ENCODE measurements at places on chromosomes 2 and 18.
A peak's percentile ranks its signal among the peaks of the same experiment; 100 is the strongest.

- DNase-seq, result peak; percentile 1
These were observed 487.2 kb upstream of the GCFC2 start for GRCh38 chr2:76197842-76198448.

DNA sequence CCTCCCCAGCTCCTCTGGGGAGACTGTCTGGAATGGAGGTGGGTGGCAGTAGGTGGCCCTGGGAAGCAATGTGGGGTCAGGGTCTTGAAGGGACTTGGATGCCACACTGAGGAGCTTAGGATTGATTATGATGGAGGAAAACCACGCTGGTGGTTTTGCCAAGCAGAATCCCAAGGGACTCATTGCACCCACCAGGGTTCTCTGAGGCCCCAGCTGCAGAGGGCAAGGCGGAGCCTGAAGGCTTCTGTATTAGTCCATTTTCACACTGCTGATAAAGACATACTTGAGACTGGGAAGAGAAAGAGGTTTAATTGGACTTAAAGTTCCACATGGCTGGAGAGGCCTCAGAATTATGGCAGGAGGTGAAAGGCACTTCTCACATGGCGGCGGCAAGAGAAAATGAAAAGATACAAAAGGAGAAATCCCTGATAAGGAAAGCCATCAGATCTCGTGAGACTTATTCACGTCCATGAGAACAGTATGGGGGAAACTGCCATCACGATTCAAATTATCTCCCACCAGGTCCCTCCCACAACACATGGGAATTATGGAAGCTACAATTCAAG is 87.2 kb upstream of the YWHAQ start:
- no peak for DNase-seq

DNA sequence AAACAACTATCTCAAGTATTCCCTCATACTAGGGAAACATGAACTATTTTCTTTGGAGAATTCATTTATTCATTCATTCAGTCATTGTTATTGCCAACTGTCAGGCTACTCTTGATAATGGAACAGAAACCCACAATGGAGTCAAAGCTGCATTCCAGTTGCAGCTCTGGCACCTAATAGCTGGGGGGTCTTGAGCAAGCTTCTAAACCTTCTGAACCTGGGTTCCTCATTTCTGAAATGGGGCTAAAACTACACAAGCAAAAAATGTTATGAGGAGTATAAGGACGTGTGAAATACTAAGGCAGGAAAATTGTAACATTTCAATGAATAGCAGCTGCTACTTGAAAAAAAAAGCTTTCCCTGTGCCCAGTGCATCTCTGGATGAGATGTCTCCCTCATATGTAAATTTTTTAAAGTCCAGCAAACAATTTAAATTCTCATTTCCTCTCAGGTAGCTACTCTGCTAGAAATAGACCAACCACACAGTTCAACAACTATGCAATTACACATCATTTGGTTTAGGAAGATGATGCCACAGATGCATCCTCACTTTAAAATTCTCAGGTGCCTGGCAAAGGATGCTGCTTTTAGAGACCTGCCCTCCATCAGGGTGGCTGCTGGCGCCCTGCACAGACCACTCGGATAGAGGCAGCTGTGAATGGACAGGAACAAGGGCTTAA is 38.5 kb downstream of the SPRED2 start:
- no peak for DNase-seq

GRCh38 chr18:10404168-10404567 is 50.3 kb upstream of the APCDD1 start:
- no peak for DNase-seq

DNA sequence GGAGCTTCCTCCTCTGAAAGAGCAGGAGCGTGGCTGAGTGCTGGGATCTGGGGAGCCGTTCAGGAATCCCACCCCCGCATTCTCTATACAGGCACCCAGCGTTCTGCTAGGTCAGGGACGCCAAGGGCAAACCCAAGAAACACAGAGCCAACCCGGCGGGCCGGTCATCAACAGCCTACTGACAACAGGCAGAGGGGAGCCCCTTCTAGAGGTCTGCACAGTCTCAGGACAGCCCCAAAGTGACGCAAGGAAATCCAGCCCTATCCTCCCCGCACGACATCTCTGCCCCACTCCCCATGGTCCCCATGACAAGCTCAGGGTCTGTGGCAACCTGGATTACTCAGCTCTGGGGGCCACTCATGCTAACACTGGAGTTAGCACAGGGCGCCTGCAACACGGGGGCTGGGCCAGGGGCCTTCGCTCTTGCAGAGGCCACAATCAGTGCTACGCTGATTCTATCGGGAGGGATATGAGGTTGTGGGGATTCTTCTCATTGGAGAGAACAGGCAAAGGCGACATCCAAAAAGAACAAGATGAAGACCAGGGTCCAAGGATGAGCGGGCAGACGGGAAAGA is 81.6 kb downstream of the PXDN start:
- DNase-seq, result no peak

DNA sequence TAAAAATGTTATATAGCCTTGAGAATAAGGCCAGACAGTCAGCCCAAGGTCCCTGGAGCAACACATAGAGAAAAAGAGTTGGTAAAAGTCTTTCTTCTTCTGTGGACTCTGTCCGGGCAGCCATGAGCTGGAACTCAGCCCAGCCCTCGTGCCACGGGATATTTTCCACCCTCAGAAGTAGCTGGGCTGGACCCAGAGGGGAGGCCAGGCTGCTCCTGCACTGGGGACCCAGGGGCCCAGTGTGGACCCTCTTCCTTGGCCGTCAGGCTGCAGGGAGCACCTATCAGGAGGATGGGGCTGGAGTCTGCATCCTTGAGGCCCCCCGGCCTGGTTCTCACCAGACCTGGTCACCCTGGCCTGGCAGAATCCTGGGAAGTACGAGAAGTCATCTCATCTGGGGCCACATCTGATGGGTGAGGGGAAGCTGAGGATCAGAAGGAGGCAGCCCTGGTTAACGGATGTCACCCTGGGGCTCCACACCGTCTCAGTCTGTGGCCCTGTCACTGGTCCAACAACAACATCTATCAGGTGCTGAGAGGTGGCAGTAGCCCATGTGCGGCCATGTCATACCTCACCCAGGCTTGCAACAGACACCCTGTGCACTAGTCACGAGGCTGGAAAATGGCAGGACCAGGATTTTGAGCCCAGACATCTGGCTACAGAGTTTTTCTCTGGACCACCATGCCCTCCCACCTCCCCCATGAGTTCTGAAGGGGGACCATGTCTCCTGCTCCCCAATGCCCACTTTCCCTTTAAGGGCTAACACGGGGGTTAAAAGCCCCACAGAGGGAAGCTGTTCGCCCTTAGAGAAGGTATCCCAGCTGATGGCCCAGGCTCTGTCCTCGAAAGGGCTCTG is 33.0 kb downstream of the SDC1 start:
- DNase-seq, result no peak

DNA sequence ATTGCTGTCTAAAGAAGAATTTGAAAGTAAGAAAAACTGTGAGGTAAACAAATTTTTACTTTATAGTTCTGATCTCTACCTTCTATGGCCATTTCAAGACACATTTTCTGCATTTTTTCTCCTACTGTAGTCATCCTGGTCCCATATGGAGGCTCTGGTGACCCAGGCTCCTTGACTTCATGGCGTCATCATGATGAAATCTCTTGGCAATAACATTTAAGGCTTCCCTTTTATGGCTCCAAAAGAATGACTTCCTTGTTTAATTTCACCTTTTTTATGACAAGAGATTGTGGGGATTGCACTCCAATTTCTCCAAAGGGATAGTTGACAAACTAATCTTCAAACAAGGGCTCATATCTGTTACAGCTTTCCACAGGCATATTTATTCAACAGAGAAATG is 143.0 kb upstream of the SCN7A start:
- DNase-seq, result no peak

DNA sequence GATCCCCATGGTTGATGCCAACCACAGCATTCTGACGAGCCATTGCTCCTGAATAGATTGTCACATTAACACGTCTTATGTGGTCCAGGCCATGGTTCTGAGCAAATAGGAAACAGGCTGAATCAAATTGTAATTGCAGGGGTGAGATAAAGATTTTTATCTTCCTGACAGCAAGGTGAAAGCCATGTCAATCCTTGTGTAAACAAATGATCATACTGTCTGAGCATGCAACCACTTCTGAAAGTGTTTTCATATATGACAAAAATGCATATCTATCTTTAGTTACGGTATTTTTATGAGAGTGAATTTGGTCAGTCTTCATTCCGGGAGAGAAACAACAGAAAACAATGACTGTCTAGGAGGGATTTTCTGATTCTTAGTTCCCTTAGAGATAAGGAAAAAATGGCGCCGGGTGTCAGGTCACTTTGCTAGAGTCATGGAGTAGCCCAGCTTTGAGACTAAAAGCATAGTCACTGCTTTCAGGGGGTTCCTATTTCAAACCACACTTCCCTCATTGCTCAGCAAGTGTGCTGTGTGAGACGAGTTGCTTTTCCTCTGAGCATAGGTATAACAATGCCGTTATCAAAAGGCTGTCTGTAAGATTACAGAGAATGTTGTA is 958.9 kb downstream of the DCDC2C start:
- DNase-seq, result no peak

DNA sequence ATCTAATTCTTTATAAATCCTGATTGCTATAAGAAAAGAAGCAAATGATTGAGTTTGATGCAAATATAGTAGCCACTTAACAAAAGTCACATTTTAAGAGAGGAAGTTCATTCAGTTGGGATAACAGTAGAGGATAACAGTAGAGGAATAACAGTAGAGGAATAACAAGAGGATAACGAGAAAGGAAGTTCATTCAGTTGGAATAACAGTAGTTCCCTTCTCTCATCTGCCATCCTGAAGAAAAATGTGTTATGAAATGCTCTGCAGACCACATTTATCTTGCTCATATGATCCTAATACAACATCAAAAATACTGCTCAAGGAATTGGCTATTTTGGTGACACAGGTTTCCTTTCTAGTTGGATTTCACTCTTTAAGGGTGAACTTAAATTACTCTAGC is 105.3 kb upstream of the UNC80 start:
- no peak for DNase-seq

GRCh38 chr2:60559880-60560279 is 6.4 kb upstream of the BCL11A start:
- DNase-seq, result no peak

DNA sequence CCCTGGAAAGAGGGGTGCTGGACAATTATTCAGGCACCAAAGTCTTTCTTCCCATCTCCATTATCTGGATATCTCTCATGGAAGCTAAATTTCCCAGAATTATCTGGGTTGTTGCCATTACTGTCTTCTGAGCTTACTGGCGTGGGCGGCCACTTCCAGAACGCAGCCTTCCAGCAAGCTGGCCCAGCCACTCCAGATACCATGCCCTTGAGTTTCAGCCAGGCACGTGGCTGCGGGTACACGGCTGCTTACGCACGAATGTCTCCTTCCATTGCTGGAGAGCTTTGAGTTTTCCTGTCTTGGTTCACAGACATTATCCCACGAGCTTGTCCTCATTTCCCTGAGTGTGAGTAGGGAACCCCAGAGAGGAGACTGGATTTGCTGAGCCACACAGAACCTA is 32.7 kb downstream of the CELF4 start:
- DNase-seq, result no peak

- no peak for DNase-seq
These were observed 49.0 kb downstream of the VSNL1 start for GRCh38 chr2:17589406-17590035.

DNA sequence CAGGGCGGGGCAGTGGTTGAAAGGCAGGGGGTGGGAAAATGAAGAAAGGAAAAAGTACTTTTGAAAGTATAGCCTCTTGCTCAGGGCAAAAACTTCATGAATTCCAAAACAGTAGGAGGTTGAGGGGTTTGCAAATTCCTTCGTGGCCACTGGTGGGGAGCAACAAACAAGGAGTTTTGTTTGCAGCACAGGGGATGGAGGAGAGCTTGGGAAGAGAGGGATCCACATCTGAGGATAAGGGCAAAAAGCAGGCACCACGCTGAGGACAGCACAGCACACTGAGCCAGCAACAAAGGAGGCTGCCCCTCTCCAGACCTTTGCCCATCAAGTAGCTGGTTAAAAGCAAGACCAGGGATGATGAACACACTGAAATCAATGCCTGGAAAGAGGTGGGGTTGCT is 148.9 kb downstream of the TCF4 start:
- no peak for DNase-seq

- DNase-seq, result no peak
These were observed 121.5 kb upstream of the SP3 start for GRCh38 chr2:174086708-174087107.

- no peak for DNase-seq
These were observed 33.3 kb upstream of the FIGN start for GRCh38 chr2:163768881-163769695.

- no peak for DNase-seq
These were observed 2.9 kb upstream of the EN1 start for GRCh38 chr2:118850168-118850900.

- DNase-seq, result no peak
These were observed 117.4 kb downstream of the SPOPL start for GRCh38 chr2:138618971-138619370.

DNA sequence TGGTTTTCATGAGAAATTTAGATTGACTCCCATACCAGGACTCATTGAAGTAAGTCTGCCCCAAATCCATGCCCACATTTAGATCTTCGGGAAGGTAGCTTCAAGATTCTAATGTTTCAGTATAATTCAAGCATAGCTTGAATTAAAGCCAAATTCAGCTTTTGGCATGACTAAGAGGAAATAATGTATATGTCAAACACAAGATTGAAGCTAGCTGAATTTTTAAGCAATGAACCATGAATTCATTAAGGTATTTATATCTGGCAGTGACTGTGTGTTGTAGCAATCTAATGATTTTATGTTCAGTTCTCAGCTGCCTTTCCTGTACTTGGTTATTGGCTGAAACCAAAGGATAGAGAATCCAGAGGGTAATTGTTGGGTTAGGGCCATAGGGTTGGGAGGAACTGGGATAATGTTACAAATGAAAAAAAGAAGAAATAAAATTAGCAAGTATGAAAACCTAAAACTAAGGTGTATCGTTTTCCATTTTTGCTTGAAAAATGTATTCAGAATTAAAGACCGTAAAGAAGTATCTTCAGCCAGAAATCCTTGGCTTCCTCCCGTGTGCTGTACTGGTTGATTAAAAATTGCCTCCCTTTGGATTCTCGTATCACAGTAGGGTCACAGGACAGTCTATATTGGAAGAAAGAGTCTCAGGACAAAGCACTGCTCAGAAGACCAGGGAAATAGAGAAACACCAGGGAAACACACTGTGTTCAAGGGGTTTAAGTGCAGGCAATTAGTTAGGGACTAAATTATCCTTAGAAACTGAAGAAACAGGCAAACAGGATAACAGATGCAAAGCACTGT is 119.0 kb upstream of the FN1 start:
- DNase-seq, result no peak
